ENCODE measurements at places on chromosomes 1 and 21.

- no peaks in the 10 kb centered on the region for H3K36me3 ChIP-seq
- no peak for DNase-seq
- H3K4me3 ChIP-seq: no peak overlapping the region
These were observed 757.3 kb downstream of the LTN1 start for GRCh38 chr21:28235169-28235895.

DNA sequence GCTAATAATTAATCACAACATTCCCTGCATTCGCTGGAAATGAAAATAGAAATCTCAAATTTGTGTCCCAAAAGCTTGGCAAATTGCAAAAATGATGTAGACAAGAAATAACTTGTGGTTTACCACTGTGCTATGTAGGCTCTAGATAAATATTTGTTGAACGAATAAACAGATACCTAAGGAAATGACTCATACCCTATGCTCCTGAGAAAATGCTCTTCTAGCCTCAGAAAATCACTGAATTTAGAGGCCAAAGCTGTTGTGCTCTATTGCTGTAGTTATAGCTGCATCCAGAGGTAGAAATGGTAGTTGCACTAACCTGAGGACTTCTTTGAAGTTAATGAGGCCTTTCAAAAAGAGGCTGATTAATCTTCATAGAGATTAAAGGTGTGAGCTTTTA is 142.0 kb upstream of the ZNHIT6 start:
- H3K27ac ChIP-seq: no peak overlapping the region
- H3K36me3 ChIP-seq: no peaks in the 10 kb centered on the region
- no peak overlapping the region for H3K4me3 ChIP-seq
- no peaks in the 10 kb centered on the region for H3K4me1 ChIP-seq
- no peaks in the 10 kb centered on the region for H3K27me3 ChIP-seq

DNA sequence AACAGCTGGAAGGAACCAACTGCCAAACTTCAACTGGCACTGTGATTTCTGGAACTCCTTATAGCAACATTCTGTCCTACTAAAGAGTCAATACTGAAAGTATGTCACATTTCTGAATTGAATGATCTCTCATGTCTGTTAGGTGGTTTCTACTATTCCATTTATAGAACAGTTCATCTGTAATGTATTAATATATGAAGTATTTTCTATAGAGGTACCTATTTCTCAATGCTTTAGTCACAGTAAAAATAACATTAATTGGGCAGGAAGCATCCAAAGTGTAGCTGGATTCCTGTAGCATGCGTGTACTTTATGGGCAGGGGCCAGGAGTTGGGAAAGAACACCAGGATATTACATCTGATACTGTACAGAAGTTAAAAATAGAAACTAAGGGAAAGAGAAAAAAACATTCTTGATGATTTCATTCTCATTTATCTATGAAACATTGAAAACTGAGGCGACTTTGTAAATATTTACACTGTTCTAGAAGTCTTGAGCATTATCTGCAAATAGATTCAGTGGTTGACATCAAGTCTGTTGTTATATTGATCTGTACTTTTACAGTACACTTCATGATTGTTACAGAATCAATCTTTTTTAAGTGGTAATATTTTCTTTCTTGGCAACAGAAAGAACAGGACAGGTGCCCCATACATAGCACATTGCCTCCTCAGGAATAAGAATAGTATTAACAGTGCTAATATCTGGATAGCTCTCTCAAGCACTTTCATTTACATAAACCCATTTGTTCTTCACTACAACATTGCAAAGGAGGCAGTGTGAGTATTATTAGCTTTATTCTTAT is 6.2 kb upstream of the ZNF281 start:
- no peak overlapping the region for H3K4me3 ChIP-seq
- no peak overlapping the region for H3K27ac ChIP-seq
- DNase-seq: no peak
- H3K27me3 ChIP-seq: no peaks in the 10 kb centered on the region
- H3K4me1 ChIP-seq: peaks cover 2% of the 10 kb centered on the region

DNA sequence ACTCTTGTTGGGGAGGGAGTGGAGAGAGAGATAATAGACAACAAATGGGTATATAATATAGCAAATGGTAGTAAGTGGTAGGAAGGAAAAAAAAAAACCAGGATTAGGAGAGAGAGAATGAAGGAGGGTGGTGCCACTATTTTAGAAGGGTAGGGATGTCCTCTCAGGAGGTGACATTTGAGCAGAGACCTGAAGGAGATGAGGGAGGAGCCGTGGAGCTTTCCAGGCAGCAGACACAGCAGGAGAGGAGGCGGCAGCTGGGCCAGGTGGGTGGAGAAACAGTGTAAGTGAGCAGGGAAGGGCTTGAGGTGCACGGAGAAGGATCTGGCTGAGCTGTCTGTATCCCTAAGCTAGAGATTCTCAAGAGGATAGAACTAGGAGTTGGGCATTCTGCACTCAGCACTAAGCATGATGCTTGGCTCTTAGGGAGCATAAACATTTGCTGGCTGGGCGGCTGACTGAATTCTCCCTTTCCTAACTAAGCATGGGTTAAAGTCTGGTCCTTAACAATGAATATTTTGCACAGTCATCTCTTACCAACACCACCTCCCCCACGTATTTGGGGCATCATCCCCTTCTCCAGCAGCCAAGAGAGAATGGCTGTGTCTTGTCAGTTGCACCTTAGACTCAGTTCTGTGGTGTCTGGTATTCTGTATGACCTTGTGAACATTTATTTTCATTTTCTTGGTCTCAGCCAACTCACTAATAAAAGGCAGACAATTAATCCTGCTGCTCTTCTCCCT is 27.6 kb upstream of the SARS1 start:
- no peak for DNase-seq
- peaks cover 10% of the 10 kb centered on the region for H3K27me3 ChIP-seq
- H3K4me3 ChIP-seq: no peak overlapping the region
- no peaks in the 10 kb centered on the region for H3K36me3 ChIP-seq

GRCh38 chr1:204198348-204199340 is 2.4 kb upstream of the KISS1 start:
- H3K27ac ChIP-seq: no peak overlapping the region
- H3K36me3 ChIP-seq: no peaks in the 10 kb centered on the region
- H3K4me3 ChIP-seq: no peak overlapping the region
- no peaks in the 10 kb centered on the region for H3K4me1 ChIP-seq

GRCh38 chr1:202316186-202316585 is 25.6 kb downstream of the UBE2T start:
- DNase-seq: no peak
- peaks cover 10% of the 10 kb centered on the region for H3K27me3 ChIP-seq

DNA sequence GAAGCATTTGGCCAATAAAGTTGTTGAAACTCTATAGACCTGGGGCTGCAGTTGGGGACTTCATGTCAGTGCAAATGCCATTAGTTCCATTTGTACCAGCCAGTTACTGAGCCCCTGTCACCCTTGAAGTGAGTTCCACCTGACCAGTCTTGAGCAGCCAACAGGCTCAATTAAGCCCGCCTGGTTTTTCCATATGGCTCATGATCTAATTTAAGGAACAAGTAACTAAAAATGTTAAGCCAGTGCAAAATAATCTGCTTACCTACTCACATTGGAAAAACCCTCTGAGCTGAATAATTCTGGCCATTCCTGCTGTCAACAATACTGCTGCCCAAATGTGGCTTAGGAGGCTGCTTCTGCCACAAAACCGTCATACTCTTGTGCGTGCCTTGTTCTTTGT is 21.6 kb downstream of the NSUN4 start:
- no peak for DNase-seq
- peaks cover 67% of the 10 kb centered on the region for H3K36me3 ChIP-seq
- no peak overlapping the region for H3K27ac ChIP-seq
- H3K27me3 ChIP-seq: no peaks in the 10 kb centered on the region
- no peaks in the 10 kb centered on the region for H3K4me1 ChIP-seq
- H3K4me3 ChIP-seq: no peak overlapping the region

DNA sequence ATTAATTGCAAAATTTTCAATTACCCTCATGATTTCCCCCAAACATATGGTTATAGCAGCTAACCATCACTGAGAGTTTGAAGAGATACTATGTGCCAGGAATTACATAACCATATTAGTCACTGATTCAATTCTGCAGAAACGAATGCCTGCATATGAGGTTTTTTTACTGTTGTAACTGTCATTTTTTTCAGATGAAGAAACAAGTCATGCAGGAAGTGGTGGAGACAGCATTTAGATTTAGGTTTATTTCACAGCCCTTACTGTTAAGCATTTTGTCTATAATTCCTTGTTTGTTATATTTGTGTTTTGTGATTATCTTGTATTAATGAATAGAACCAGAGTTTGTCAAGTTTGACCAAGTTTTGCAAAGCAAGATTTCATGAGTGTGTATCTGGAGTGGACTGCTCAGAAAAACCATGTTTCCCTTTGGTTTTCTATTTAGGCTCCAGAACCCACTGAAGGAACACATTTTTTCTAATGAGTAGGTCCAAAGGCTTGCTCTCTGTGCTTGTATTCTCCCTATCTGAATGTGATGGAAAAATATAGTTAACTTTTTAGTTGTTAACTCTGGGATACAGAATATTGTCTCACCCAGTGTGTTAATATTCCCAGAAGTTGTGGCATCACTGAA is 308.5 kb upstream of the ADAMTS5 start:
- no peaks in the 10 kb centered on the region for H3K27me3 ChIP-seq
- no peaks in the 10 kb centered on the region for H3K36me3 ChIP-seq
- no peak for DNase-seq
- no peaks in the 10 kb centered on the region for H3K4me1 ChIP-seq
- no peak overlapping the region for H3K27ac ChIP-seq

- H3K4me3 ChIP-seq: peak overlapping the region; percentile 38
- peaks cover 29% of the 10 kb centered on the region for H3K36me3 ChIP-seq
- H3K27ac ChIP-seq: peak overlapping the region; percentile 79
- peaks cover 74% of the 10 kb centered on the region for H3K4me1 ChIP-seq
These were observed 43.6 kb downstream of the GNB1 start for GRCh38 chr1:1847061-1847850.

DNA sequence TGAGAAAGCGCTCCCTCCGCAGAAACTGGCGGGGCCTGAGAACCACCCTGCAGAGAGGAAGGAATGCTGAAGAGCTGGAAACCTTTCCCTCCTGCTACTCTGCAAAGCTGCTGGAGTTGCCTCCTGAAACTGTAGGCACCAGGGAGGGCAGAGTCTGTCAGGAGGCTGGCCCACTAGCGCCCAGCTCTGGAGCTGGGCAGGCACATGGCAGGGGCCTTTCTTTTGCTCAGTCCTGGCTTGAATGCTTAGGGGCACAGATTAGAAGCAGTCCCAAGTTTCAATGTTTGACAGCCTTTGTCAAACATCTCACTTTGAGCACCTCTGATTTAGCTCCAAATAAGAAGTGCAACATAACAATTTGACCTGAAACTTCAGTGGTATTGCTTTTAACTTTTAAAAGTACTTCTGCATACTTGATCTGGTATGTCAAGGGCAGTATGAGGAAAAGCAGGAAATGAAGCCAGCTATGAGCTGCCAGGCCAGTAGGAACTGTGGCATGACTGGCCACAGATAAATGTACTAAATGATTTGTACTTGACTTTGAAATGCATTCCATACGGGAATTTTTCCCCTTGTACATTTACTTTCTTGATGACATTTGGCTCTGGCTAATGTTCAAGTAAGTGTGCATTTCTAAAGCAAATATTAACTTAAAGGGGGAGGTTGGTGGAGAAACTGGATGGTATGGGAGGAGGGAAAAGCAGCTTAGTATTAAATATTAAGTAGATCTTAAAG is 7.2 kb downstream of the C1orf116 start:
- H3K4me1 ChIP-seq: no peaks in the 10 kb centered on the region
- H3K4me3 ChIP-seq: no peak overlapping the region
- no peak overlapping the region for H3K27ac ChIP-seq

DNA sequence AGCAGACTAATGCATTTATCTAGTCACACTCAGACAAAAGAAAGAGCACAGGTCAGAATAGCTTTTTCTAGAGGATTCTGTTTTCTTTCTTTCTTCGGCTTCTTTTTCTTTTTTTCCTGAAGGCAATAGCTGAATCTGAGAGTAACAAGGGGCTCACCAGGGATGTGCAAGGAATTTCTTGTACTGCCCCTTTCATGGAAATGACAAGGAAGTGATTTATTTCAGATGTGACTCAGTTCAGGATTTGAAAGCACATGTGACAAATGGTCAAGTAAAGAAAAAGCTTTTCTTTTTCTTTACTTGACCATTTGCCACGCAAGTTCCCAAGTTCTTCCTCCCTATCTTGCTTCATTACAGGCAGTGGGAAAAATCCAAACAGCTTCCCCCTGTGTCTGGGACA is 202.0 kb downstream of the GABPA start:
- no peak for DNase-seq
- H3K27me3 ChIP-seq: no peaks in the 10 kb centered on the region
- H3K27ac ChIP-seq: no peak overlapping the region
- H3K36me3 ChIP-seq: peaks cover 3% of the 10 kb centered on the region

DNA sequence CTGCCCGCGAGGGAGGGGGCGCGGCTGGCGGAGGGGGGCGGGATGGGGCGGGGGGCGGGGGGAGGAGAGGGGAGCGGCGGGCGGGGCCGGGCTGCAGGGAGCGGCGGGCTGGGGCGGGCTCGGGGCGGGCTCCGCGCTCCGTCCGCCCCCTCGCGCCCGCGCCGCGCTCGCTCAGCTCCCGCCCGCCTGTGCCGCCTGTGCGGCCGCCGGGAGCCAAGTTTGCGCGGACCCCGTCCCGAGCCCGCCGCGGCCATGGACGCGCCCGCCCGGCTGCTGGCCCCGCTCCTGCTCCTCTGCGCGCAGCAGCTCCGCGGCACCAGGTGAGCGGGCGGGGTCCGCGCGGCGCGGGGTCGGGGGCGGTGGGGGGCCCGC is at the start of gene GABRD:
Gene GABRD (plus strand): TSS at position 174 of the 372 bp plus-strand sequence. CDS start 79 bp downstream, at position 253.
- H3K4me1 ChIP-seq: peaks cover 3% of the 10 kb centered on the region
- H3K4me3 ChIP-seq: peak within 1 kb of the TSS; percentile 63
- H3K36me3 ChIP-seq: no peaks in the 10 kb centered on the region
- H3K27ac ChIP-seq: no peak within 1 kb of the TSS

GRCh38 chr1:206719169-206719839 is 34.6 kb downstream of the MAPKAPK2 start:
- H3K4me1 ChIP-seq: peaks cover 73% of the 10 kb centered on the region
- no peaks in the 10 kb centered on the region for H3K27me3 ChIP-seq
- DNase-seq: no peak
- peaks cover 3% of the 10 kb centered on the region for H3K36me3 ChIP-seq
- H3K27ac ChIP-seq: peak overlapping the region; percentile 90

Measured in activated B cell treated with CpG ODN at 0.5 μM for 24 hours (primary cell).